AG04450 (cell line): ENCODE measurements at places on chromosomes 2 and 18.

- no peak for DNase-seq
Measured at GRCh38 chr18:49813069-49813318, 339 bp downstream of the ACAA2 start.

DNA sequence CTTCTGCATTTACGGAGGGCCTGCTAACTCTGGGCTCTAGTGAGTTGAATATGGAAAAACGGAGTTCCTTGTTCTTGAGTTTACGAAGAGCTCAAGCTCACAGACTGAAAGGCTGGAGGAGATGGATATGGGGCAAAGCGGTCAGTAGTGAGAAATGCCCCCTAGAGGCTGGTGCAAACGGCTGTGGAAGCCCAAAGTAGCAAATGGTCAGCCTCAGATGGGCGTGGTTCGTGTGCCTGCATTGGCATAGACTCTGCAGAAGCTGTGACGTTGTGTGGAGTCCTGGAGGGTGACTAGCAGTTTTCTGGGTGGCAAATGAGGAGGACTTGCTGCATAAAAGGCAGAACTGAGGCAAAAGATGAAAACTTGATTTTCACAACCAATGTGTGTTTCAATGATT is 93.6 kb upstream of the TWIST2 start:
- DNase-seq, result no peak

DNA sequence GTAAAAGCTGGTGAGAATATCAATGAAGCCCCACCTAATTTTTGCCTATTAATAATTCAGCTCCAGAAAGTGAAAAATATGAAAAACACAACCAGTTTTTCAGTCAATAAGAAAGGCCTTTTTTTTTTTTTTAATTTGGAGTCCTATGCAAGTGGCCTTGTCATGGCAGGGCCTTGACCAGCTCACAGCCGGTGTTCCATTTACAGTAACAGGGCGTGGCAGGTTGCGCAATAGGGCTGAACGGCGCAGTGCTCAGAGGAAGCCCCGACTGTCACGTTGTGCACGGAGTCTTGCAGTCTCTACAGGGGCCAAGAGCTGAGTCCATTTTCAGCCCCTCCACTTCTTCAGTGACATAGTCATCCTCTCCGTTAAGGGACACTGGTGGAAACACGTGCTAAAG is 184.1 kb upstream of the FN1 start:
- DNase-seq, result no peak

- DNase-seq, result no peak
Measured at GRCh38 chr2:109164739-109165221, 35.8 kb downstream of the SH3RF3 start.

GRCh38 chr2:172094294-172095145 is 8.2 kb downstream of the DLX2 start:
- DNase-seq, result no peak

DNA sequence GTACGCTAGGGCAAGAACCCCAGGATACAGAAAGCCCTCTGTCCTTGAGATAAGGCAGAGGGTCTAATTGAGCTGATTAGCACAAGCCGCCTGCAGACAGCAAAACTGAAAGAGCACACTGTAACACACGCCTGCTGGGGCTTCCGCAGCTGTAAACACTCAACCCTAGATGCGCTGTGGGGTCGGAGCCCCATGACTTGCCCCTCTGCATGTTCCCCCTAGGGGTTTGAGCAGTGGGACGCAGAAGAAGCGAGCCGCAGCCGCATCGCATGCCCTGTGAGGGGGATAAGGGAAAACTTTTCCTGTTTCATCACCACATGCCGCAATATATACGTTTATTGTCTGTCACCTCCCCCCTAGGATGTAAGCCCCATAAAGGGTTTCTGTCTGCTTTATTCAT is 384.6 kb downstream of the PLCL1 start:
- no peak for DNase-seq

- no peak for DNase-seq
Measured at GRCh38 chr18:26040051-26040656, 50.3 kb downstream of the SS18 start.

GRCh38 chr2:156088587-156088986 is 243.9 kb downstream of the NR4A2 start:
- no peak for DNase-seq

DNA sequence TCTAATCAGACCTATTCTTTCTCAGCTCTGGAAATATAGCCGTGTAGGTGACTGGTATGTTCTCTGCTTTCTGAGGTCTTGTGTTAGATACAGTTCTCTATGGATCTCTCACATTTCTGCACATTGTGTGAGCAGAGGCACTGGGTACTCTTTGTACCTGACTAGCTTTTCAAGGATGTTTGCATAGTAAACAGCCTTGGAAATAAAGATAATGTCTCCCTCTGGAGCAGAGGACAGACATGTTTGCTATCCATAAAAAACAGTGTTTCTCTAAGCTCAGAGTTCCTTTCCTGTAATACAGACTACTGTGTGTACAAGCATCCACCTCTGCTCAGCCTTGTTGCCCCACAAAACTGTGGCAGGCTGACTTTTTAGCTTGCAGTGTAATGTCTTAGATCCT is 279.2 kb downstream of the CTNNA2 start:
- DNase-seq, result no peak

DNA sequence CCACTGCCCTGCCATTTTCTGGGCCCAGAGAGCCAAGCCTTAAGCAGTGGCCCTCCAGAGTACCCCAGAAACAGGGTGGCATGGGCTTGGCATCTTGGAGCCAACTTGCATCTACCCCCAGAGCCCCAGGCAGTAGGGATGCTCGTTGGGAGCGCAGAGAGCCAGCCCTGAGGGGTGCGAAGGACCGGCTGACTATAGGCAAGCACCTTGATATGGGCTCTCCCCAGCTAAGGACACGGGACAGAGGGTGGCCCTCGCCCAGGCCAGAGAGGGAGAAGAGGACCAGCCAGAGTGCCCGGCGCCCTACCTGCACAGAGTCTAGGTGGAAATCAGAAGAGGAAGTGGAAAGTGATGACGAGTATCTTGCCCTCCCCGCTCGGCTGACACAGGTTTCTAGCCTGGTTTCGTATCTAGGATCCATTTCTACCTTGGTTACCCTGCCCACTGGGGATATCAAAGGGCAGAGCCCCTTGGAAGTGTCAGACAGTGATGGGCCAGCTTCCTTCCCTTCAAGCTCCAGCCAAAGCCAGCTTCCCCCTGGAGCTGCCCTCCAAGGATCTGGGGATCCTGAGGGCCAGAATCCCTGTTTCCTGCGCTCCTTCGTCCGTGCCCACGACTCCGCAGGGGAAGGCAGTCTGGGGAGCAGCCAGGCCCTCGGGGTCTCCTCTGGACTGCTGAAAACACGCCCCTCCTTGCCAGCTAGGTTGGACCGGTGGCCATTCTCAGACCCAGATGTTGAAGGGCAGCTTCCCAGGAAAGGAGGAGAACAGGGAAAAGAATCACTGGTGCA is 16.2 kb downstream of the CEP68 start:
- no peak for DNase-seq

GRCh38 chr2:64296695-64297346 is 152.6 kb upstream of the PELI1 start:
- no peak for DNase-seq

- no peak for DNase-seq
Measured at GRCh38 chr2:71853858-71854257, 293.8 kb downstream of the CYP26B1 start.
